ENCODE measurements at places on chromosomes 13 and 19.

DNA sequence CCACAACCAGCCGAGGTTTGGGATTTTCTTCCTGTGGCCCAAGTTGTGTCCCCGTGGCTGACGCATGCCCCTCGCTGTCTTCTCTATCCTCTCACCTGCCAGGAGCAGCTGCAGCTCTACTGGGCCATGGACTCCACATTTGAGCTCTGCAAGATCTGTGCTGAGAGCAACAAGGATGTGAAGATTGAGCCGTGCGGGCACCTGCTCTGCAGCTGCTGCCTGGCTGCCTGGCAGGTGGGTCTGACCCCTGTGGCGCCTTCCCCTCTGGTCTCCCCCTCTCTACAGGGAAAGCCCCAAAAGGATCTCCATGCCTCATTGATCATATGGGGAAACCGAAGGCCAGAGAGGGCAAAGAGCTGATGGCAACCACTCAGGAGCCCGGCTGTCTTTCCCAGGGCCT is 14.6 kb downstream of the CBLC start:
- DNase-seq, result no peak

DNA sequence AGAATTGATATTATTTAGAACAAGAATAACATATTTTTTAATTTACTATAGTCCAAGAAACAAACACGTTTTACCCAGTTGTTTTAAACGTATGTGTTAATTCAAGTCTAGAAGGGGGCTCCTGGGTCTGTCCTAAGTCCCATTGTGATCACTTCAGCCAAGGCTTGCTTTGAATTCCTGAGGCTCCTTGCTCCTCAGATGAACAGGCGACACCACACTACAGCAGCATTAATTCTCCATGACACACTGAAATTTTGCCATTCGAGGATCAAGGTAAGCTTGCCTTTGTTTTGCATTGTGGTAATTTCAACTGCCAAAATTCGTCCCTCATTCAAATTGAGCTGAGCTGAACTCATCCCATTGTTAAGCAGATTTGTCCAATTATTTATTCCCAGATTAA is 1442.6 kb downstream of the SLITRK5 start:
- no peak for DNase-seq

DNA sequence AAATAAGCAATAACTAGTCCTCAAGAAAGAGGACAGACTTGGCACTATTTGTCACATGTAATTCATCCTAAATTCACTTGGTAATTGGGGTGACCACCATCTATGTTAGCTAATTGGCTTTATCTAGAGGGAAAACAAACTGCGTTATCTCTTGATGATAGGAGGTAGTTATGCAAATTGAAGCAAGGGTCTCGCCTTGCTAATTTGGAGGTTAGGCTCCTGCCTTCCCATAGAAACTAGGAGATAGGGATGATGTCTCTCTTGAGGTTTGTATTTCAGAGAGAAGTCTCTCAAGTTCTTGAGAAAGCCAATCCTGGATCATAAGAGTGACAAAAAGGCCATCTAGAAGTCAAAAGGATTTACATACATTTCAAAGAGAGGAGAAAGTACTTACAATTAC is 179.9 kb downstream of the SLITRK6 start:
- DNase-seq, result no peak

DNA sequence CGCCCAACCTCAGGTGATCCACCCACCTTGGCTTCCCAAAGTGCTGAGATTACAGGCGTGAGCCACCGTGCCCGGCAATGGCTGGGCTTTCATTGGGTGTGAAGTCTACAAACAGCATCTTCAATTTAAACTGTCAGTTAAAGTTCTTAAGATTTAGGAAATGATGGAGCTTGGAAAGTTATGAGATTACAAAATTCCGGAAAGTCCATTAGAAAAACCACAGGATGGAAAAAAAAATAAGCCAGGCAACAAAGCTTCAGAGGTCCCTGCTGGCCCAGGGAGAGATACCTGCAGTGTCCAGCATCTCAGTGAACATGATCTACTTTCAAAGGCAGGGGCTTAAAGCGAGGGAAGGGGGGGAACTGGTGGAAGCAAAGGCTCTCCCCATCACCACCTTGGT is 4.6 kb upstream of the ZNF587B start:
- no peak for DNase-seq

- DNase-seq, result no peak
These were observed 4.9 kb upstream of the RGCC start for GRCh38 chr13:41452462-41452861.

Measured in activated T-cell treated with anti-CD3 and anti-CD28 coated beads, Interleukin-2, amount 50 U/mL, for 1 hour (primary cell).